ENCODE measurements at places on chromosomes 12 and 14.

- no peak for DNase-seq
These were observed 125.0 kb upstream of the MYF6 start for GRCh38 chr12:80582431-80582830.

DNA sequence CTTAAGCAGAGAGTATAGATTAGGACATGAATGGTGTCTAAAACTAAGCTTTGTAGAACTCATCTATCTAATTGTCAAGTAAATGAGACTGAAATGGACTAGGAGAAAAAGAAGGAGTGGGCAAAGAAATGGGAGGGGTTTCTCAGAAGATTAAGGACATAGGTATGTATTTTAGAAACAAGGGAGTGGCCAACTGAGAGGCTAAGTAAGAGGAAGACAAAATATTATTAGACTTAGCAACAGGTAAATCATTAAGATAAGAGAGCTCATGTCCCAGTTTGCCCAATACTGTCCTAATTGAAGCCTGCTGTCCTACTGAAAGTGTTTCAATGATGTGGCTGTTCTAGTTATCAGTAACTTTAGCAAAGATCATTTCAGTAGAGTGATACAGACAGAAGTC lies 171.4 kb downstream of the KITLG start:
- no peak for DNase-seq

DNA sequence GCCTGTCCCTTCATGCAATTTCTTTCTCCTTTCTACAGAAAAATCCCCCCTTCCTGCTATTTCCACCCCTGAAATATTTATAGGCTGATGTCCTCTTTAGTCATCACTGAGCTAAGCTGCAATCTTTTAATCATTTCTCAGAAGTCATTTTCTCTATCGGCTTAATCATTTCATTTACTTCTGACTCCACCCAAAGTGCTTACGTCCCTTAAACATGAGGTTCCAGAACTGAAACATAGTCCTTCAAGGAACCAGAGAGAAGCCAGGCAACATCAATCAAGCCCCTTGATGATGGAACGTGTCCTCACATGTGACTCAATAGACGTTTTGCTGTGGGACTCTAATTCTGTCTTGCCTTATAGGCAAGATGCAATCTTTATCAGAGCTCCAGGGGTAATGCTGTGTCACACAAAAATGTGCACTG lies 148.7 kb upstream of the KRR1 start:
- DNase-seq, result no peak

GRCh38 chr12:67018105-67018504 lies 251.1 kb upstream of the CAND1 start:
- no peak for DNase-seq

- no peak for DNase-seq
These were observed 70.5 kb downstream of the FGD6 start for GRCh38 chr12:95146769-95147168.

DNA sequence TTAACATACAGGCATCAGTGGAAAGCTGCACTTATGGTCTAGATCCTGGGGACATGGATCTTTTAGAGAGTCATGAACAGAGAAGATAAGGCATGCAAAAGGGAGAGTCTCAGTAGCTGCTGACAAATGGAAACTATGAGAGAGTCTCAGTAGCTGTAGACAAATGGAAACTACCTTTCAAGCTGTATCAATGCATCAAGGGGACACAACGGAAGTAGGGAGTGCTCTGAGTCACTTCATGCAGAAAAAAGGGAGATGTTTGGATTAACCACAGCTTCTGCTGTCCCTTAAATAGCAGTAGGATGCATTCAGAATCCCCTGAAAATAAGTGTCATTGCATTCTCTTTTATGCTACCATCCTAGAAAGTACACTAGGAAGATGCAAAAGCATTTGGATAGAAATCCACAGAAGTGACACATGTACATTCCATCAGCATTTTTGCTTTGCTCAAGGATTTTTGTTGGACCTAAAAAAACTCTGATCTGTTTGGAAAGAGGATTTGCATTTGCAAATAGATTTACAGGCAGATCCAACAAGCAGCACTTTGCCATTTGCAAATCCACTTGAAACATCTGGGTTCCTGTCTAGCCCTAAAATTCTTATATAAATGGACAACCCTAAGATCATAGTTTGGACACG lies 227.5 kb upstream of the LMO3 start:
- DNase-seq, result no peak

GRCh38 chr14:69432364-69432763 lies 33.9 kb downstream of the SLC39A9 start:
- DNase-seq, result no peak

GRCh38 chr12:75488553-75488952 lies 8.0 kb downstream of the GLIPR1 start:
- peak; percentile 26 for DNase-seq

- DNase-seq, result no peak
These were observed 85.8 kb downstream of the EXOC5 start for GRCh38 chr14:57182760-57183503.

- peak; percentile 81 for DNase-seq
These were observed 11.3 kb downstream of the PHLDA1 start for GRCh38 chr12:76020281-76020680.

DNA sequence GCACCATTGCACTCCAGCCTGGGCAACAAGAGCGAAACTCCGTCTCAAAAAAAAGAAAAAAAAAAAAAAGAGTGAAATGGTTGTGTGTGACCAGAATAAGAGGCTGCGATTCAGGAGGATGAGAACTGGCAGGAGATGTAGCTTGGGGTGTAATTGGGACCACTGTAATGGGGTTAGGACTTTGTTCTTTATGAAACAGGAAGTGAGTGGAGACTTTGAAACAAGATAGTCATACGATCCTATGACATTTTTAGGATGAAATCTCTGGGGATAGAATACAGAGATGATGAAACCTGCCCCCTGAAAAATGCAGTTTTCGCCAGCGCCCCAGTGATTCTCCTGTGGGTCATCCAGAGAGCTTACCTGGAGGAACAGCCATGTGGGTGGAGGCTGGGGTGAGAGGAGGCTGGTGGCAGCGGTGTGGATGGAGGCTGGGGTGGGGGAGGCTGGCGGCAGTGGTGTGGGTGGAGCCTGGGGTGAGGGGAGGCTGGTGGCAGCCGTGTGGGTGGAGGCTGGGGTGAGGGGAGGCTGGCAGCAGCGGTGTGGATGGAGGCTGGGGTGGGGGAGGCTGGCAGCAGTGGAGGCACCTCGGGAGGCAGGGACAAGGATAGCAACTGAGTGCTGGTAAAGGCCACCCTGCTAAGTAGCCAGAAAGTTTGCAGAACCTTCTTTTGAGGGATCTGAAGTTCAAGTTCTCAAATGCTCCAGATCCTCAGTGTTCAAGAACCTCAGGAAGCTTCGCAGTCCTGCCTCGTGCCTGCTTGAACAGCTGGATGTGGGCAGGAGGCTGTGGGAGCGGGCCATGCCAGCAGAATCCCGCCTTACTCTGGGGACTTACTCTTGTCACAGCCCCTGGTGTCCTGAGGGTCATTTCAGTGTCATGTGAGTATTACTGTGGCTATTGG lies 20.2 kb downstream of the FBXL14 start:
- no peak for DNase-seq

GRCh38 chr12:53101931-53102781 lies 1.1 kb upstream of the SOAT2 start:
- DNase-seq, result no peak

- DNase-seq, result no peak
These were observed 150.8 kb upstream of the DAAM1 start for GRCh38 chr14:59037620-59038019.

GRCh38 chr12:100348657-100349454 lies 8.0 kb upstream of the SLC17A8 start:
- DNase-seq, result no peak

DNA sequence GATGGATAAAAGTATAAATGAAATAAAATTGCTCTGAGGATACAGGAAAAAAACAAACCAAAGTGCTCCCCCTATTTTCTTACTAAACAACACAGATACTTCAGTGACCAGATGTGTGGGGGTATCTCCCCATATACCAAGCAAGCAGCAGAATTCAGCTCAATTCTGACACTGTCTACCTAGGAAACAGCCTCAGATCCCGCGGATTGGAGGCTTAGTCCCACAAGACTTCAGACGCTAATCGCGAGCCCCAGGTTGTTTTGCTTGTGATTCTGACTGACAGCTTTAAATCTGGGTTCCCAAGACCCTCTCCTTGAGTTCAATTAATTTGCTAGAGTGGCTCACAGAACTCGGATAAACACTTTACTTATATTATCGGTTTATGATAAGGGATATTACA lies 17.3 kb downstream of the NFKBIA start:
- DNase-seq, result no peak

DNA sequence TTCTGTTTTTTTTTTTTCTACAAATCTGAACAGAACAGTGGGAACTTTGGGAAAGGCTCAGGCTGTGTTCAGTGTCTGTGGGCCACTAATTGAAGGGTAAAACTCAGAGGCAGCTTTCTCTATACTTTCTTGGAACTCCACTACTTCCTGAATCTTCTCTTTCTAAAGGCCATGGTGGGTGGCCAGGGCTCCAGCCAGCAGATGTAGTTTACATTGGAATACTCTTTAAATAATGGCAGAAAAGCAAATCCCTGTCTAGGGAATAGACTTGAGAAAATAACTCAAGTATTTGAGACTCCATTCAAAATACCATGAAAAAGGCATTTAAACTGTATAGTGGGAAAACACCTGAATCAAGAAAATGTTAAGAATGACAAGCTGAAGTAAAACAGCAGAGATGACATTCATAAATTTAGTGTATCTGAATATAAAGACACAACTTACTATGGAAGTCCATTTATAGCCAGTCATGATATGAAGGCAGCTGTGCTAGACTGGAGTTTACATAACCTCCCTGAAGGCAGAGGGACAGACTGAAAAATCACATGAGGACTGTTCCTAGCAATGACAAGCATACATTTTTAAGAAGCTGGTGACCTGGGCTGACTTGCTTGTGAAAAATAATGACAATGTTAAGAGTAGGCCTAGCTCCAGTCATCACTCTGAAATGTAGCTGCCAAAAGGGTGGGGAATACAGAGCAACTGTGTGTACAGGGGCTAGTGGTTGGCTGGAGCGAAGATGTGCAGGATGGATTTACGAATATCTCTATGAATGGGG lies 168.6 kb downstream of the STXBP6 start:
- no peak for DNase-seq

DNA sequence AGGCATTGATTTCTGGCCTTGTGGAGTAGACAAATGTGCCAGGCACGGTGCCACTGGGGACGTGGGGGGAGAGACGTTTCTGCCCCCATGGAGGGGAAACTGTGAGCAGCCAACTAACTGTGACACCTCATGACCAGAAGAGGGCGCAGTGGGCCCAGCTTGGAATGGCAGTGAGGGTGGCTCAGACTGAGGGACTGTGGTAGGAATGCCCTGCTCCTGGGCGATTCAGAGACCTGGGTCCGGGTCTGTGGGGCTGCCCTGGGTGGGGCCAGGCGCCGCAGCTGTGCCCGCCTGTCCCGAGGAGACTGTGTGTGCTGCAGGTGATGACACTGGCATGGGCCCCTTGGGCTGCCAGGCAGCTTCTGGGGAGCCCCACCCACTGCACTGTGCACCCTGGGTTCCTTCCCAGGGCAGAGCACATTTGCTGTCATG lies 60.6 kb downstream of the SLC25A47 start:
- peak; percentile 76 for DNase-seq
